ENCODE measurements at places on chromosomes 4 and X. TPM values are rescaled to one million over a fixed set of nuclear protein-coding genes. Genes with fewer than 3 reads are reported as not detected.
A peak's percentile ranks its signal among the peaks of the same experiment; 100 is the strongest.

TEX13D gene
- not detected for total RNA-seq

PPA2 gene
- 65.2 TPM for total RNA-seq

DNA sequence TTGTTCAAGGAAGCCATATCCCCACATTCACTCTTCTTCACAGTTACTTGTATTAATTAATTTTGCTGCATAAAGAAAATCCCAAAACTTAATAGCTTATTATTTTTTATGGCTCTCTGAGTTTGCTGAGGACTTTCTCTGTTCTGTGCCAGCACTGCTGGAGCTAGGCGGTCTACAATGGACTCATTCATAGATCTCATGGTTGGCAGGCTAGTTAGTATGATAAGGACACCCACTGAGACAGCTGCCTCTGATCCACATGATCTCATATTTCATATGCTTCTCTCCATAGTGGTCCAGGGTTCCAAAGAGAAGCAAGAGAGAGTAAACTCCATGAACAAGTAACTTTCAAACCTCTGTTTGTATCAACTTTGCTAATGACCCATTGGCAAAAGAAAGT, 170.2 kb downstream of the ADGRA3 start:
- no peak for DNase-seq

DNA sequence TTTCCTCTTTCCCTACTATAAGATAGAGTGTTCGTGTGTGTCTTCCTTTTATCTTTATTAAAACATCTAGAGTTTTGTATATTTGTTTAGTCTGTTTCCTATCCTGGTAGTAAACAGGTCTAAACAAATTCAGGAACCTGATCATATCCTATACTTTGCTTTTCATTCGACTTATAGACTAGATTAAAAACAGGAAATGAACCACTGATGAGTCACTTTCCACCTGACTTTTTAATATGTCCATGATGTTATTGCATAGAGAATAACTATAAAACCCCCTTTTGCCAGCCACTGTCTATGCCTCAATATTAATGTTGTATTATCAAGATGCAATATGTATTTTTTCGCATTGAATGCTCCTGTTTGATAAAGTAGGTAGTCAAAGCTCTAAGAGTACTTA, 1794.0 kb downstream of the STIM2 start:
- DNase-seq: no peak

AR gene
- total RNA-seq: 12.8 TPM

DNA sequence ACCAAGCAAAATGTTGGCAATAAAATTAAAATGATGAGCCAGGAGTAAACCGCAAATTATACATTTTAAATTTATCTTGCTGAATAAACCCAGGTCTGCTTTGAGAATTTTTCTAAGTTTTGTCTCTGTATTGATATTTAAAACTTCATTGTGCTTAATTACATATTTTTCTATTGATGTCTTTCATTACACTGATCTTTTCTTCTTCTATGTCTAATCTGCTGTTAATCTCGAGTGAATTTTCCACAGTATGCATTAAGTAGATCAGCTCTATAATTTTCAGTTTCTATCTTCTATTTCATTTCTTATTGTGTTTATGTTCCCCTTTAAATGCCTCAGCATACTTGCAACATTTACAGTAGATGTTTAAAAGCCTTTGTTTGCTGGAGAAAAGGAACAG, 918.7 kb downstream of the FAT4 start:
- DNase-seq: no peak

LEF1 gene
- 19.1 TPM for total RNA-seq

DNA sequence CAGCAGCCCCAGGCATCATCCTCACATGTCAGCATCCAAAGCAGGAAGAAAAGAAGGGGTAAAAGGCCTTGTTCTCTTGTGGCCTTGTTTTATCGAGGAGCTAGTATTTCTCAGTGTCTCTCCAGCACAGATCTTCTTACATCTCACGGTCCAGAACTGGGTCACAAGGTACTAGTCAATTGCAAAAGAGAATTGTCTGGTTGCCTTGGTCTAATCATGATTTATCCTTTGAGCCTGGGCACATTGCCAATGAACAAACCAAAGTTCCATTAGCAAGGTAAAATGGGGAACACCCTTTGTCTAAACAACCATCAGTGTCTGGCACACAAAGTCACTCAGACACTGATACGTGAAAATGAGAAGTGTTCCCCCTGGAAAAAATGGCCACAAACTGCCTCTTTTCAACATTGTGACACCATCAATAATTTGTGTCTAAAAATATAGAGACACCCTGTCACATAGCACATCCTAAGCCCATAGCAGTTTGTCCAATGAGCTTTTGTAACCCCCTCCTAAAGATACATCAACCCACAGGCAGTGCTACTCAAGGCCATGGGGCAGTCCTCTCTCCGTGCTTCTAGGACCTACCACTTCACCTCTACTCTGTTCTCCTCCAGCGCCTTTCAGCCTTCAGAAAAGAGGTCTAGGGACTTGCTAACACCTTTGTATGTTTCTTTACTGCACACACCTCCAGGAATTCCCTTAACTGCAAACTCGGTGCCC, 534.4 kb downstream of the MID1IP1 start:
- DNase-seq: no peak

GRCh38 chr4:188603646-188604045, 464.4 kb downstream of the TRIML1 start:
- DNase-seq: no peak

PPEF1 gene
- not detected for total RNA-seq

CD99L2 gene
- total RNA-seq: 52.1 TPM

MAGEA2 gene
- not detected for total RNA-seq

GRCh38 chr4:152997288-152997687, 61.2 kb downstream of the FHDC1 start:
- DNase-seq: peak; percentile 24

All from aorta (tissue), 5 donors.